ENCODE measurements at places on chromosomes 4 and X.
A peak's percentile ranks its signal among the peaks of the same experiment; 100 is the strongest.

GRCh38 chrX:14899607-14900006, 26.4 kb downstream of the MOSPD2 start:
- DNase-seq = no peak

DNA sequence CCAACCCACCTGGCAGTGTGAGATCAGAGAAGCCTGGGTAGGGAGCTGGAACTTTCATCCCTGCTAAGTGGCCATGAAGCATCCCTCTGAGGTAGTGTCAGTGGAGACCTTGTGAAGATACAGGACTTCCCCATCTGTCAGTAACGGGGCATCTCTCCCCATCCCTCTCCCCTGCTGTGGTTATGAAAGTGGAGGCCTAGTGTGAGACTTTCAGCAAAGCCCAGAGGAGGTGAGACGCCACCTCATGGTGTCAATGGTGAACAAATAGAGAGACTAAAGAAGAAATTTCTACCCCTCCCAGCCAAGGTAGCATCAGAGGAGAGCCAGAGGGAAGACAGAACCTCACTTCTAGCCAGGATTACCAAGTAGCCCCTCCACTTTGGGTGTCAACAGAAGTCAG, 150.2 kb downstream of the VEGFC start:
- DNase-seq = no peak

DNA sequence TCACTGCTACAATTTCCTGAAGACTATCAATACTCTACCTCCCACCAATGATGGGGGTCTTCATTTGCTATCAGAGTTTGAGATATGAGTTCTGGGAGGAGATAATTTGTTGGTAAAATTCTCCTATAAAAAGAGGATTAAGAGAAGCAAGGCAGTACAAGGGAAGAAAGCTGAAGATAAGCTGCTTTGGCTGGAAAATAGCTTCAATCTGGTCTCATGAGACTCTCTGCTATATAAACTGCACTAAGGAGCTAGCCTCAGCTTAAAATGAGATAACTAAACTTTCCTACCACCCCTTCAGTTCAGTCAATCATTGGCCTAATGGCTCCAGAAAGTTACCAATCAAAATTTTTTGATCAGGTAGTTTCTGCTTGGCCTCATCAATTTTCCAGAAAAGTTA, 2105.0 kb downstream of the ARAP2 start:
- no peak for DNase-seq

GRCh38 chrX:48702032-48702431, 5.5 kb downstream of the SUV39H1 start:
- no peak for DNase-seq

DNA sequence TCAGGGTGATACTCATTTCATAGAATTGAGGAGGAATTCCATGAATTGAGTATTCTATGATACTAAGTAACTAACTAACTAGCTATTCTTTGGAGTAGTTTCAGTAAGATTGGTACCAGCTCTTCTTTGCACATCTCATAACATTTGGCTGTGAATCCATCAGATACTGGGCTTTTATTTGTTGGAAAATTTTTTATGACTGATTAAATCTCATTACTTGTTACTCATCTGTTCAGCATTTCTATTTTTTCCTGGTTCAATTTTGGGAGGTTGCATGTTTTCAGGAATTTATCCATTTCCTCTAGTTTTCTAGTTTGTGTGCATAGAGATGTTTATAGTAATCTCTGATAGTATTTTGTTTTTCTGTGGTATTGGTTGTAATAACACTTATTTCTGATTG, 70.8 kb upstream of the FREM3 start:
- DNase-seq = no peak

DNA sequence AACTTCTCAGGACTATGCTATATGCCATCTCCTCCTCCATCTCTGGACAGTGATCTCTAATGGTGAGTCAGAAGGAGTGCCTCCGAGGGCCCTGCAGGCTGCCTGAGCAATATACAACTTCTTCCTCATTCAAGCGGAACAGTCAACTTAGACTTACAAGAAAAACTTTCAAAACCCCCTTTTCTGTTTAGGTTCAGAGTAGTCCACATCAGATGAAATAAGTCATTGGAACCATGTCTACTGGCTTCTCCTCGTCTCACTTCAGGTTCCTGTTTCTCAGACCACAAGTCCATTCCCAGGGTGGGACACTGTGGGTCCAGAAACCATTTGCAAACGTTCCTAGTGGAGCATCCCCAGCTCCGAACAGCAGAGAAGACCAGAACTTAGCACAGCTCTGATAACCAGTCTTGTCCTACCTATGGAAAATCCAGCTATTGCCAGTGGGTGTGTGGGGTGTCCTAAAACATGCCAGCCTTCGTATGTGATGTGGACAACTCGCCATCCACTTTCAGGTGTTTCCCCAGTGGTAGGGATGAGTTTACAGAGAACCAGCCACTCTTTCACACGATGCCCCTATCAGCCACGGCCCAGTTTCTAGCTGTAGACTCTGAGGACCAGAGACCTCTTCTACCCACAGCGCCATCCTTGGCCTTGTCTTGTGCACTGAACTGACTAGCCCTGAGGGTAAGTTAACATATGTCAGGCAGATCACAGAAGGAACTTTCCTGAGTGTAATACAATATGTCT, 32.7 kb upstream of the NKRF start:
- no peak for DNase-seq

DNA sequence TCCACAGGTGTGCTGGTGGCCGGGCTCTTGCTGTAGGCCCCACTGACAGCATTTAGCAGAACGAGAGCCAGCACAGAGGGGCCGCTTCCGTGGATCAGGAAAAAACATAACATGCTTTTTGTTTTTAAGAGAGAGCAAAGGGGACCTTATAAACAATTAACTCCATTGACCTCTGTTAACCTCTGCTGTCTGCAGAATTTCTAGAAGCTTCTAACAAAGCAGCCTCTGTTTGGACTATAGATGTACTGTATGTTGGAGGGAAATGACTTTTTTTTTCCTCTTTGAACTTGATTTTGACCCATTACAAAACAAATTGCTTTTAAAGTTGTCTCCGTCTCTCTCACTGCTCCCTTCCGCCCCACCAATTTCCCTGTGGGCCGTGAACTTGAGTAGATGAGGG, 210.7 kb downstream of the FRAS1 start:
- DNase-seq = no peak

DNA sequence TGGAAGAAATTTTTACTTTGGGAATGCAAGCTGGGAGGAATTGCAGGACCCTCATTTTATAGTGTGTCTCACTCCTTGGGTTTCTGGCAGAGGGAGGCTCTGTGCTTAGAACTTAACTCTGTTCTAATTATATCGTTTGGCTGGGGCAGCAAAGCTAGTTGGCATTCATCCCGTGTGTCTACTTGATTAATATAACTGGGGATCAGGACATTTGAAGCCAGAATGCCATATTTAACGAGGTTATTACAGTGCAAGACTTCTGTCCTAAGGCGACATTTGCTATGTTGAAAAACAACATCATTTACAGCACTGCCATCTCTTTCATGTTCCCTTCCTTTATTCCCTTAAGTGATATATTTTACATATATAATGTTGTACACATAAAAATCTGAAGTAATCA, 179.1 kb upstream of the TBC1D9 start:
- DNase-seq = no peak

- DNase-seq = no peak
Measured at GRCh38 chr4:17475481-17475880, 36.4 kb downstream of the QDPR start.

DNA sequence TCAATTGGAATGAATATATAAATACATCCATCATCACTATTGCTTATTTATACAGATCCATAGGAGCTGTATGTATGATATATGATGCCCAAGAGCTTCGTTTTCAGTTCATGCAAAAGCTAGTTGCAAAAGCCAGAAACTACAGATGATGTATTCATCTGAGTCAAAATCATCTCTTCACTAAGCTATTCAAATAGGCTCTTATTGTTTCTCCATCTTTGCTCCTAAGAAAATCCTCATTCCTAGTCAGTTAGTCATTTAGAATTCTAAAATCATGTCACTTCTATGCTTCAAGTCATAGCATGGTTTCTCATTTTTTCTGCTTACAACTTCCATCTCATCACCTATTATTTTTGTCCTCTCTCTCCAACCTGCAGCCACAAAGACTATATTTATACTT, 300.1 kb upstream of the TRAM1L1 start:
- DNase-seq = no peak

GRCh38 chr4:94960708-94961107, 203.0 kb downstream of the BMPR1B start:
- DNase-seq = no peak

- no peak for DNase-seq
Measured at GRCh38 chr4:142034101-142034500, 397.7 kb downstream of the IL15 start.

DNA sequence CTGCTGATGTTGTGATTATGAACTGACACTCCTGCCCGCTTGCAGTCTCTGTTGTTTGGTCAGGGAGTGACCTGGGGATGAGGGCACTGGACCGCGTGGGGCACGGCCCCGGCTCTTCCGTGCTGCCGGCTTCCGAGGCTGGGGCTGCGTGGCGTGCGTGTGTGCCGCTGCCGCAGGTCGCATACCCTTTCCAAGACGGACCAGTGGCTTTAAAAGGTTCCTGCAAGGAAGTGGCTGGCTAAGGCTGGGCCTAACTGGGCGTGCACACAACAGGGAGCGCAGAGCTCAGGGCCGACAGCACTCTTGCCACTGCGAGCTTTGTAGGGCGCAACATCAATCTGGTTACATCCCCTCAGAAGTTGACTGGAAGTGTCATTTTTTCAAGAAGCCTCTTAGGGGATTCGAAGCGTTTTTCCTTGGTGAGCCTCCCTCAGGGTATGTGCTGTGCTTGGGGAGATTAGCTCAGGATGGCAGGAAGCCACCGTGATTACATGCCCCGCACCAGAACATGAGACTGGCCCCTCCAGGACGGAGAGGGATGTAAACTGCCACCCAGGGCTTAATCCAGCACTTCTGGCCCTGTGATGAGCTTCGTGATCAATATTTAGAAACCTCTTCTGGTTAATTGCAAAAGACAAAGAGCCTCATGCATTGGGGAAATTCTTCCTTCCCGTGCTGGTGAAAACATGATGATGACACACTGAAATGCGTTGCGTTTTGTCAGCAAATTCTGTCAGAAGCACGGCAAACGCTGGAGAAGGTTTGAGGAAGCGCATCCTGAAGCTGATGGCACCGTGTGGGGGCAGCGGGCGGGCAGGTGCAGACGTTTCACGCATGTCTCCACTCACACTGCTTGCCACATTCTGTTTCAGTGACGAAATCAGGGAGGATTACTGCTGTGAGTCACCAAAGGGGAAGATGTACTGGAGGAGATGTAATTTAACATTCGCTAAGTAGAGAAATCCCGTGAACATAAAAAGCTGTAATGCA, 11.1 kb downstream of the MAEA start:
- no peak for DNase-seq

DNA sequence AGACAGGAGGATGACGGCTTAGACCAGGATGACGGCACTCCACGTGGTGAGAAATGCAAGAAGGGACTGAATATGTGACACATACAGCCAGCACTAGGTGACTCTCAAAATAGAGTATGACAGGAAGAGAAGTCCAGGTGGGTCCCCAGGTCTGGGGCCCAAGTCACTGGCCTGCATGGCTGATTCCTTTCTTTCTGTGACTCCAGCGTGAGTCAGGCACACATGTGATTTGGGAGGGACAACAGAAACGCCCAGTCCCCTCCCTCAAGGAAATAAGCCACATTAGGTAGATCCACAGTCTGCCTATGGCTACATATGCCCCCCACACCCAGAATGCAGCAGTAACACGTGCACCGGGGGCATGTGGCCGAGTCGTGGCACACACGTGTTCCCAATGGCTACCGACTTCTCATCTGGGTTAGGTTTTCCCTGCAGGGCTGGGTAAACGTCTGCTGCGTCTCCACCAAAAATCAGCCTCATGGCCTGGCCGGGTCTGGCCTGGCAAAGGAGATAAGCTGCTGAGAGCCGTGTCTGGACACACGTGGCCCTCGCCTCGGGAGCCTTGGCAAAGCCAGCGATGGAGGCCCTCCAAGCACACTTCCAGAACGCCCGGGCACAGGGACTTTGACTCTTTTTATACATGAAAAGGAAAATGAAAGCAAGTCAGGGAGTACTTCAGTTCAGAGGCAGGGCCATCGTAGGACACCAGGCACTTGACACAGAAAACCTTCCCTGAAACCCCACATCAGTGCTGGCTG, 19.3 kb downstream of the SEL1L3 start:
- no peak for DNase-seq

- DNase-seq = no peak
Measured at GRCh38 chr4:169677150-169677748, 56.9 kb downstream of the CLCN3 start.

DNA sequence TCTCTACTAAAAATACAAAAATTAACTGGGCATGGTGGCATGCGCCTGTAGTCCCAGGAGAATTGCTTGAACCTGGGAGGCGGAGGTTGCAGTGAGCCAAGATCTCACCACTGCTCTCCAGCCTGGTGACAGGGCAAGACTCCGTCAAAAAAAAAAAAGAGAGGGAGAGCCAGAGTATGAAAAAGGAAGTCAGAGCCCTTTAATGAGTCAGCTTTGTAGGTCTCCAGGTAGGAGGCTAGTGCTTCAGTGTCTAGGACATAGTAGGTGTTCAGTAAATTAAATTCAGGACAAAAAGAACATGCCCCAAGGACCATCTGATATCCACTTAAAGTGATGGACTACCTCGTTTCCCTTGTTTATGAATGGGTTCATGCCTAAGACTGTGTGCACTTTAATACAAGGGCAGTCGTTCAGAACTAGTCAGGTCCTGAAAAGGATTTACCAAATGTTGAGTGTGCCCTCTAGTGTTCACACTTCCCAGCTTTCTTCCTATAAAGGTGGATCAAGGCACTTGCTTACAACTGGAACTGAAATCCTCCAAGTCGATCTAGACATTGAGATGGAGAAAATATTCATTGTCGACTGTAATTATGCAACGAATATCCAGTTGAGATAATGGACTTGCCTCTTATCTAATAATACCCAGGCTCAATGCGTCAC, 29.0 kb downstream of the F9 start:
- no peak for DNase-seq

DNA sequence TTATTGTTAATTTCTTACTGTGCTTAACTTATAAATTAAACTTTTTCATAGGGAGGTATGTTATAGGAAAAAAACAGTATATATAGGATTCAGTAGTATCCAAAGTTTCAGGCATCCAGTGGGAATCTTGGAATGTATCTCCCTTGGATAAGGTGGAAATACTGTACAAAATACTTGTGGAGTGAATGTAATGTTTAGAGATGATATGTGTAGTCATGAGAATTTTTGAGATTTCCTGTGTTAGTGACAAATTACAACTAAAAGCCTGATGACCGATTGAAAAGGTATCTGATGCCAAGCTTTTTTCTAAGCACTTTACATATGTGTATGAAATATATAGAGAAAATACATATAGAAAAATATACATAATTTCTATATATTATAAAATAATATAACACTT, 69.2 kb downstream of the STK32B start:
- DNase-seq = no peak

- DNase-seq = peak; percentile 23
Measured at GRCh38 chr4:25925486-25926201, 11.6 kb downstream of the SMIM20 start.
